ENCODE measurements at places on chromosomes 7 and 10.
A peak's percentile ranks its signal among the peaks of the same experiment; 100 is the strongest.

- DNase-seq: no peak
Observed at GRCh38 chr7:33932221-33932620, 26.9 kb downstream of the BMPER start.

GRCh38 chr10:30527623-30528428, 93.8 kb downstream of the MAP3K8 start:
- DNase-seq: peak; percentile 16

GRCh38 chr7:106568680-106569499, 92.1 kb downstream of the CCDC71L start:
- DNase-seq: no peak

DNA sequence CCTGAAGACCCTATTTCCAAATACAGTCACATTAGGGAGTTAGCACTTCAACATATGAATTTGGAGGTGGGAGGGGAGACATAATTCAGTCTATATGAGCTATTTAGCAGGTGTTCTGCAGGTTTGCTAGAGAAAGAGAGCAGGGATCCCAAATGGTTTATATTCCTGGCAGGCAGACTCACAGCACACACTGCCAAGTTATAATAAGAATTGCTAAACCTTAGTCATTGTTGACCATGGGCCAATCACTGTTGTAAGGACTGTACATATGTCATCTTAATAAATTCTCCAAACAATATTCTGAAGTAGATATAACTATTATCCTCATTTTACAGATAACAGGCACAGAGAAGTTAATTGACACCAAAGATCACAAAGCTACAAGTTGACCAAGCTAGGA, 1.5 kb upstream of the CCDC3 start:
- DNase-seq: no peak

GRCh38 chr7:147413557-147413870, 1177.1 kb upstream of the C7orf33 start:
- no peak for DNase-seq

All from CD4-positive, alpha-beta T cell treated with Interferon gamma for 1 hour (primary cell).